ENCODE measurements at places on chromosomes 7 and 10.

DNA sequence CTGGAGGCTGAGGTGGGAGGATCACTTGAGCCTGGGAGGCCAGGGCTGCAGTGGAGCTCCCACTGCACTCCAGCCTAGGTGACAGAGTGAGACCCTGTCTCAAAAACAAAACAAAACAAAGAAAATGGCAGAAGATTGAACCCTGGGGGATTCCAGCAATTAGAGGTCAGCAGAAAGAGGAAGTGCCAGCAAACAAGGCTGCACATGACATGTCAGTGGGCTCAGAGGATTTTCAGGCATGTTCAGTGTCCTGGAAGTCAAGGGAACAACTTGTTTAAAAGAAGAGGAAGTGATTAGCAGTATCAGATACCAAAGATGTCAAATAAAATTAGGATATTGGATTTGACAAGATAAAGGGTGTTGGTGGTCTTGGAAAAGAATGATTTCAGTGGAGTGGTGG, 32.3 kb downstream of the RAB18 start:
- no peak for DNase-seq

- DNase-seq: no peak
Measured at GRCh38 chr7:112193915-112194502, 12.2 kb downstream of the DOCK4 start.

GRCh38 chr10:132988988-132989387, 46.6 kb upstream of the CFAP46 start:
- no peak for DNase-seq

DNA sequence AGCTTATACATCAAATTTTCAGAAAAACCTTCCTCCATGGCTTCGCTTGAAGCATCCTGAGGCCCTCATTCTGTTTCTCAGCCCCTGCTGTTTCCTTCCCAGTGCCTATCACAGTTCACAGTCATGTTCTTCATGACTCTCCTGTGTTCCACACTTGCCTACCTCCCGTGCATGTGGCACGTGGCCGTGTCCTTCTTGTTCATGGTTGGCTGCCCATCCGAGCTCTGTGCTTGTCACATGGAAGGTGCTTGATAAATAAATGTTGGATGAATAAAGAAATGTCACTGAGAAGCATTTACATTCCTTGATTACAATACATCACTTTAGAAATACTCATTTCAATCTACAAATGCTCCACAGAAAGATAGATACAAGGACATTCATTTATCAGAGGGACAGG, 23.7 kb upstream of the EGFR start:
- DNase-seq: no peak

DNA sequence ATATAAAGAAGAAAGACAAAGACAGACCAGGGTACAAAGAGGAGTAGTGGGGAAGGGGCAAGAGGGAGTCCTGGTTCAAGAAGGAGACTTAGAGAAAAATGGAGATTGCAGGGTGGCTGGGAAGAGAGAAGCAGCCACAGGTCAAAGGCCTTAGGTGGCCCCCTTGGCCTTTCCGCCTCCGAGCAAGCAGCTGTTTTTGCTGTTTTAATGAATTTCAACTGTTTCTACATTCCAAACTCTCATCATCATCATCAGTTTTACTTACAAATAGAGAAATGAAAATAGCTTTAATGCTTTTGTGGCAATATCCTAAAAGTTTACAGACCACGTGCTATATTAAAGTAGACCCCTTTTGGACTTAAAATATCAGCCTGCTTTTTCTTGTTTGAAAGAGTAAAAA, 399.7 kb downstream of the EXOC4 start:
- DNase-seq: no peak

DNA sequence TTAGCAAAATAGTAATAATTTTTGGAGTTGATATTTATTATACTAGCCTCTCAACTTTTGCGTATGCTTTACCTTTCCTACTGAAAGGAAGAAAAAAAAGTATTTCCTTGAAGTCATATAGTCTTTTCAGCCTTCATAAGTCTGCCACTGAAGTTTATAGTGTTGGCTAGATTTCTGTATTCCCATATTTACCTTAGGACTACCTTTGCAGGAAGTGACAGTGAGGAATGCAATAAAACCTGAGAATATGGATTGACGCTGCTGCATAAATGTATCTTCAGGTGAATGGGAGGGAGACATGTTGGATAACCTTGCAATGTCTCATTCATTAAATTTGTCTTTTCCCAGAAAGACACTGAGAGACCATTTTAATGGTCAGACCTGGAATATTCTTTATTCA, 6.6 kb upstream of the LRRTM3 start:
- DNase-seq: no peak

GRCh38 chr10:28983799-28984198, 305.1 kb upstream of the LYZL1 start:
- no peak for DNase-seq

DNA sequence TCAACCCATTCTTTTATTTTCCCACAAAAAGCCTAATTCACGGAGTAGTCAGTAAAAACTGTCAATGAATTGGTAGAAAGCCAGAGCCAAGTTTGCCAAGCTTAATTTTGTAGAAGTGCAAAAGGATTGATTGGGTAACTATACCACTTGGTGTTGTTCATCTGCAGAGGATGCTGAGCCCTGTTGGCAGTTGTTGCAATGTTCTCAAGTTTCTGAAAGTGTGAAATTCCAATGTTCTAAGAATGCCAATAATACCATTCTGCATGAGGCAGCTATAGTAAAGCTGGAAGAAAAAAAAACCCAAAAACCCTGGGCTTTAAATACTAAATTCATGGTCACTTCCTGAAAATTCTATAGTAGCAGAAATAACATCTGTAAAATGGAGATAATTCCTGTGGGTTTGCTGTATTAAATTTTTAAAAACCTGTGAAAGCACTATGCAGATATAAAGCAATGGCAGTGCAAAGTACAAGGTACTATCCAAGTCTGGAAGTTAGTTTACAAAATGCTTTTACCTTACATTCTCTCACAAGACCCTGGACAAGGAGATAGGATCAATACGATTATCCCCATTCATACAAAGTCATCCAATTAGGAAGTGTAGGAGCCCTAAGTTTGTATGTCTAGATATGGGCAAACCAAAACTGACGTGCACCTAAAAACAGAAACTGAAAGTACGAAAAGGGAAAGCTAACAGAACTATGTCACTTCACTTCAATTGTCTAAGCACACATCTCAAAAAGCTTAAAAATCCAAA, 6.0 kb upstream of the PON1 start:
- DNase-seq: no peak

DNA sequence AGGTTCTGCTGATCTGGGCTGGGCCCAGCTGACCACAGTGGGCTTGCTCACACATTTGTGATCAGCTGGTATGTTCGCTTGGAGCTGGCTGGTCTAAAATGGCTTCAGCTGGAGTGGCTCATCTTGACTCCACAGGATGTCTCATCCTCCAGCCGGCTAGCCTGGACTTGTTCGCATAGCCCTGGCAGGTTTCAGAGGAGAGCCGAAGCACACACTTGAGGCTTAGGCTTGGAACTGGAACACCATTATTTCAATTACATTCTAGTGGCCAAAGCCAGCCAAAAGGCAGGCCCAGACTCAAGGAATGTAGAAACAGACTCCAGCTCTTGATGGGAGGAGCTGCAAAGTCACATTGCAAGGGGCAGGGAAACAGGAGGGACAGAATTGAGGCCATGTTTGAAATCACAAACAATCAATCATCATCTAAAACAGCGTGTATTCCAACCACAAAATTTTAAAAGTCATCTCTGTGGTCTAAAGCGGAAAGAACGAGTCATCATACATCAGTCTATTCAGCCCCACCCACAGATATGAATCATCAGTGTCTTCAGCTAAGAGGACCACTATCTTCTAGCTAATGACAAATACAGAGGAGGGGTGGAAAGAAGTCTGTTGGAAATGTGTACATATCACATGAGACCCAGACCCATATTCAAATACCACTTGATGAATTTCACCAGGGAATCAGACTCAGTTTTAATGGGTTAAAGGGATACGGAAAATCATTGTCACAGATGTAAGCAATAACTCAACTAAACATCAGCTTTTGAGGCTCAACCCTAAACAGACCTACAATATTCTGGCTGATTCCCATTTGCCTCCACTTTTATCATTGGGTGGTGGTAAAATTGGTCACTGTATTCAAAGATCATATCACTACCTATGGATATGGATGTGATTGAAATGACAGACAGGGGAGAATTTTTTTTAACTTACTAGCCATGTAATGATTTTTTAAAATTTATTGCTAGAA, 139.0 kb upstream of the MKLN1 start:
- peak; percentile 5 for DNase-seq

- no peak for DNase-seq
Measured at GRCh38 chr10:102327002-102327401, 68.5 kb upstream of the NFKB2 start.

DNA sequence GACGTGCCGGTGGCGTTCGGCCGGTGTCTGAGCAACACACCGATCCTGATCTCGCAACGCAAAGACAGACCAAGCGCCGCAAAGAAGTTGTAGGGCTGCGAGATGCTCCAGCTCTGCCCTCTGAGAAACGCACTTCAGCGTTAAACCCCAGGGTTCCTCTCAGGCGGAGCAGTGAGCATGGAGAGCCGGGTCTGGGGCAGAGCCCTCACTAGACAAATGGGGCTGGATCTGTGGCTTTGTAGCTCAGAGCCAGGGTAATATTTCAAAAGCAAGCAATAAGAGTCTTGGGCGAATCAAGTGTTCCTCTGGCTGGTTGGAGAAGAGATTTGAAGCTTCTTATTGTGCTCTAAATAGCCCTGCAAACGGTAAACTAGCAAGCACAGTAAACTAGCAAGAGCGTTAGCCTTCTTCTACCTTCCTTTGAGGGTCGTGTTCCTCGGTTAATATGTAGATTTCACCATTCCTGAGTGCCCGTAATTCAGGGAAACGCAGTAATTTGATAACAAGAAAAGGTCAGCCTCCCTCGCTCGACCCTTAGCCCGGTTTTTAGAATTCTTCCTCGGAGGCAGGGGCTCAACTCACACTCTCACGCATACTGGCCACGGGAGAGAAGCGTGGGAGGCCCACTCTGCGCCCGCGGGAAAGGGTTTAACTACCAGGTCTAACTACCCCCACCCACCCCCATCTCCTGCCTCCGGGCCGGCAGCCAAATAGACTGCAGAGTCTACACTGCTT, 6.7 kb downstream of the SKAP2 start:
- DNase-seq: no peak

DNA sequence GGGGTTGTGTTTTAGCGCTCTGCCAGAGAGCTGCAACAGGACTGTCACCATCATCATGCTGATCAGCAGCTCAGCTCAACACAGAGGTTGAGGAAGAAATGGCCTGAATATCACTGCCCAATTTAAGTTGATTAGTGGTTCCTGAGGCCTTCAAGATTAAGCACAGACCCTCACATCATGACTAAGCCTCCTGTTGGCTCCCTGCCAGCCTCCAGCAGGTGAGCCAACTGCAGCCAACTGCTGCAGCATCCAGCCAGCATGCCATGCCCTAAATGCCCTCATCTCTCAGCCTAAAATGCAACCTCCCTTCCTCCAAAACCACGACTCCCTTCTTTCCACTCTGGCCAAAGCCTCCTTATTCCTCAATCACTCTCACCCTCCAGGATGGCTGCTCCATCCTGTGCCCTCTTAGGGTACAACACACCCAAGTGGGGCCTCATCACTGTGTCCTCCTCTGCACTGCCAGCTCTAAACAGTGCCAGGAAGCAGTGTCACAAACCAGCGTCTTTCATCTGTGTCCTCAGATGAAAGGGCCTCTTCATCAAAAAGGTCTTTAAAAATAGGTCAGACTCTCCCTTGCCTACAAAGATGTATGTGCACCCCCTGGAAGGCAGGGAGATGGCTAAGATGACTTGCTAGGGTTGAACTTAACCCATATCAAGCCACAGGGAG, 259.3 kb downstream of the ZEB1 start:
- DNase-seq: no peak

- DNase-seq: no peak
Measured at GRCh38 chr7:34138483-34138882, 233.1 kb downstream of the BMPER start.

- DNase-seq: no peak
Measured at GRCh38 chr7:99209781-99210180, 1.9 kb upstream of the KPNA7 start.

- DNase-seq: no peak
Measured at GRCh38 chr10:132184816-132185593, 1.7 kb upstream of the DPYSL4 start.

DNA sequence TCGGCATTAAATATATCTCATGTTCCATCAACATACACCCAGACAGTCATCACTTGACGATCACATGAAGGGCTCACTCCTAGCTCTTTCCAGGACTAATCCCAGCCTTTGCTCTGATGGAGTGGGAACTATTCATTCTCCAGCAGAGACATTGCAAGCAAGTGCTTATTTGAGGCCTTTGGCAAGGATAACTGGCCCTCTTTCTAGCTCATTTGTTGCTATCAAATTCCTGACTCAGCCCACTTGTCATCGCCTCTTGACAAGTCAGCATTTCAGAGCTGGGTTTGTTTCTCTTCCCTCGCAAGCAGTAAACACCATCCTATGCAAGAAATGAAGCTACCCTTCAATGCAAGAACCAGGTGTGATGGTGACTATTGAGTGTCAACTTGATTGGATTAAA, 1165.7 kb upstream of the AUTS2 start:
- DNase-seq: no peak

DNA sequence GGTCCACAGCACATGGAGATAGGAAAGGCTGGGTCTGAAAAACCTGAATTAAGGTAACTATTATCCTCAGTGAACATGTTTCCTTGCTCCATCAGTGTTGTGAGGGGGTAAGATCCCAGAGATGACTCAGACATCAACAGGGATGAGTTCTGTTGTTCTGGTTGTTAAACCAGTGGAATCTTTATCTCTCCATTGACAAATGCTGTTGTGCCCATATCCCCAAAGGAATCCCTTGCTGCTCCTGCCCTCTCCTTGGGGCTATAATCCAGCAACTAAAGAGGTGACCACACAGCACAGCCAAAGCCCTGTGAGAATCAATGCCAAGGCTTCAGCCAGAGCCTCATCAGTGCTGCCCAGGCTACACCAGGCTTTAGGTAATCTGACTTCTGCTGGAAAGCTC, 113.4 kb downstream of the JAZF1 start:
- DNase-seq: no peak

GRCh38 chr7:66626331-66626934, 2.2 kb upstream of the KCTD7 start:
- DNase-seq: no peak

GRCh38 chr10:132468216-132468615, 69.4 kb upstream of the INPP5A start:
- no peak for DNase-seq

- DNase-seq: no peak
Measured at GRCh38 chr7:7352845-7353244, 170.5 kb downstream of the C1GALT1 start.

- DNase-seq: no peak
Measured at GRCh38 chr10:34121781-34122622, 693.1 kb downstream of the PARD3 start.

DNA sequence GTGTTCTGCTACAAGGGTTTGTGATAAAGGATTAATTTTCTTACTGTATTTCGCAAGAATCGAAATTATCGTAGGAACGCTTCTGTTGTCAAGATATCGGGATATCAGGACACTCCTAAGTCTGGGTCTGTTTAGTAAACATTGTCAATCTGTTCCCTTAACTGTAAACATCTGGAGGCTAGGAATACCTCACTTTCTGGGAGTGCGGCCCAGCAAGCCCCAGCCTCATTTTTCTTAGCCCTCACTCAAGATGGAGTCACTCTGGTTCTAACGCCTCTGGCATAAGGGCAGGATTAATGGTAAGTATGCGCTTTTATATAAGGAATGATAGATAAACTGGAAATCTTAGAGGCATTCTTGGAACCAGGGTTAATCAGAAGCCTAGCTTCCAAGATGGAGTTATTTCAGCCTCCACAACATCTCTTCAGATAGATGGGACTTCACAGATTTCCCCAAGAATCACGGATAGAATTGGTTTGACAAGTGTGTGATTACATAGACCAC, 30.1 kb upstream of the CCL24 start:
- no peak for DNase-seq

GRCh38 chr10:35132727-35133126, 6.1 kb downstream of the CREM start:
- no peak for DNase-seq

Data from stimulated activated CD4-positive, alpha-beta T cell treated with anti-CD3 and anti-CD28 coated beads, TNF-alpha, amount 100 ng/mL, for 1 hour (primary cell).